ENCODE measurements at places on chromosomes 6 and 20.

- no peak for DNase-seq
Observed at GRCh38 chr20:32762754-32763201, 593 bp downstream of the DNMT3B start.

- no peak for DNase-seq
Observed at GRCh38 chr6:37738216-37738615, 40.5 kb upstream of the MDGA1 start.

GRCh38 chr6:80640176-80640575, 533.7 kb downstream of the BCKDHB start:
- no peak for DNase-seq

DNA sequence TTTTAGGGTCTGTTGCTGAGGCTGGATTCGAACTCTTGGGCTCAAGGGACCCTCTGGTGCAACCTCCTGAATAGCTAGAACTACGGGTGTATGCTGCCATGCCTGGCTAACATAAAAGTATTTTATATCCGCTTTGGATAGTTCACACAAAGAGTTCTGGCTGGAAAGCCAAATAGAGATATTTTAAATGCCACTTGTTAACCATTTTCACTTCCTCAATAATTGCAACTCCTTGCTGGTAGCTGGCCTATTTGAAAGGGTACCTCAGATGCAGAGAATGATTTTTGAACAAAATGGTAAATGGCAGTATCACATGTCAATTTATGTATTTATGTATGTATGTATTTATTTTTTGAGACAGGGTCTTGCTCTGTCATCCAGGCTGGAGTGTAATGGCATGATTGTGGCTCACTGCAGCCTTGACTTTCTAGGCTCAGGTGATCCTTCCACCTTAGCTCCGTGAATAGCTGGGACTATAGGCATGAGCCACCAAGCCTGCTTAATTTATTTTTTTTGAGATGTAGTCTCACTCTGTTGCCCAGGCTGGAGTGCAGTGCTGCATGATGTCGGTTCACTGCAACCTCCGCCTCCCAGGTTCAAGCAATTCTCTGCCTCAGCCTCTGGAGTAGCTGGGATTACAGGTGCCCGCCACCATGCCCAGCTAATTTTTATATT, 12.9 kb upstream of the JARID2 start:
- DNase-seq: no peak

DNA sequence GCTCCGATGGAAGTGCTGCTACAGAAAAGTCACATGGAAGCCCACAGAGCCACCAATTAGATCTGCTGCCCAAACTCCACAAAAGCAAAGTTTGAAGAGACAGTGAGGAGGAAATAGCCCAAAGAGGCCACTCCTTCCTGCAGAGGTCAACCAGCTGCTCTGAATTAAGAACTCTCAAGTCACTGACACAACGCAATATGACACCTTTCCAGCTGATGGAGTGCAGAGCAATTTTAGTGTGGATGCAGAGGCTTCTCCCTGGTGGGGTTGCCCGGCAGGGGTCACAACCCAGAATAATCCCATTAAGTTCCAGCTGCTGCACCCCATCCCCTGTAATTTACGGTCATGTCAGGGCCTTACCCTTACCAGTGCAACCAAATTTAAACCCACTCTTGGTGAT, 361.9 kb upstream of the JARID2 start:
- no peak for DNase-seq

GRCh38 chr6:134766497-134766896, 183.4 kb downstream of the ALDH8A1 start:
- DNase-seq: no peak

GRCh38 chr6:167455371-167455770, 130.5 kb downstream of the TTLL2 start:
- DNase-seq: no peak

GRCh38 chr6:40996591-40997233, 42.3 kb downstream of the UNC5CL start:
- DNase-seq: no peak

Measured in substantia nigra (tissue), 51 donors.